ENCODE measurements at places on chromosomes 3 and 15. TPM values are rescaled to one million over a fixed set of nuclear protein-coding genes. Genes with fewer than 3 reads are reported as not detected.
A peak's percentile ranks its signal among the peaks of the same experiment; 100 is the strongest.

The SLC28A2 gene
- not detected for total RNA-seq

The TMCO5A gene
- total RNA-seq: not detected

The SLC24A5 gene
- 0.29 TPM for total RNA-seq

The ZBED2 gene
- not detected for total RNA-seq

The GOLGA8T gene
- total RNA-seq: not detected

The TRIM69 gene
- total RNA-seq: 10.5 TPM

The REC114 gene
- not detected for total RNA-seq

The HEG1 gene
- 29.3 TPM for total RNA-seq

The ZNF80 gene
- not detected for total RNA-seq

The LMAN1L gene
- not detected for total RNA-seq

The ANKRD34C gene
- not detected for total RNA-seq

The PRR20G gene
- total RNA-seq: not detected

DNA sequence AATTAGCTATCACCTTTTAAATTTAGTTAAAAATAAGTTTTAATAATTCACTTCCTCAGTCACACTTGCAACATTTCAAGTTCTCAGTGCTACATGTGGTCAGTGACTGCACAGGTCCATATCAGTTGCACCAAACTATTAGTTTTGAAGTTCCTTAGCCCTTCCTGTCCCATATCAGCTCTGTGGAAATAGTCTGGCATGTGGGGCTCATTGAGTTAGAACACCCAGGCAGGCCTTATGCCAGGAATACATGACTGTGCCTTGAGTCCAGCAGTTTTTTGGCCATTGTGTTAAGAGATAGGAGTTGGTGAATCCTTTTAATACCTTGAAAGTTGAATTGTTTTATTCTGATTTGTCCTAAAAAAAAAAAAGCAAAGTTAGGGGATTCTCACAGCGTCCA, 153.7 kb upstream of the BFSP2 start:
- DNase-seq: no peak

DNA sequence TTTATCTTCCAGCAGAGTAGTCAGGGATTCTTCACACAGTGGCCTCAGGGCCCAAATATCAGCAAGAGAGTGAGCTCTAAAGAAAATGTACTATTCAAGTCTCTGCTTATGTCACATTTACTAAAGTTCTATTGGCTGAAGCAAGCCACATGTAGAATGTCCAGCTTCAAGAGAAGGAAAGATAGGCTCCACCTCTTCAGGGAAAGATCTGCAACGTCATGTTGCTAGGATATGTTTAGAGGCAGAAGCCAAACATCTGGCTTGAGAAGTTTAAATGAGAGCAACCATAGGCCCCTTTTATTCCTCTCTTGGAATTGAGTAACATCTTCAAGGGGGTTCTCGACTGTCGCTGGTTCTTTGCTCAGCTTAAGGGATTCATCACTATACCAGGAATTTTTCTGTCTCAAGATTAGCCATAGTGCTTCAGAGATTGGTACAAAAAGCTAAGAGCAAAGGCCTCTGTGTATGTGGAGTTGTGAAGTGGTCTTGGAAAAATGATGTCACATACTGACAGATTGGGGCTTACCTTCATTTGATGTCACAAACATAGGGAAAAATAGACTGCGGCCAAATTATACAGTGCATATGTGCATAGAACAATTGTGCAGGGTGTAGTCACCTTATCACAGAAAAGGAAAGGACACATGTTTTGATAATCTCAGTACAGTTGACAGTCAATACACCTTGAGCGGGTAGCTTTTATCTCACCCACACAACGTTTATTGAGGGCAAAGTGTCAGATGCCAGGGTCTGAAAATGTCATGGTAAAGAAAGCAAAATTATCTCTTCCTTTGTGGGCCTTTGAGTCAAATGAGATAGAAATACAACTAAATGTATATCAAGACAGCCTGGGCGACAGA, 11.3 kb upstream of the THRB start:
- peak; percentile 34 for DNase-seq

DNA sequence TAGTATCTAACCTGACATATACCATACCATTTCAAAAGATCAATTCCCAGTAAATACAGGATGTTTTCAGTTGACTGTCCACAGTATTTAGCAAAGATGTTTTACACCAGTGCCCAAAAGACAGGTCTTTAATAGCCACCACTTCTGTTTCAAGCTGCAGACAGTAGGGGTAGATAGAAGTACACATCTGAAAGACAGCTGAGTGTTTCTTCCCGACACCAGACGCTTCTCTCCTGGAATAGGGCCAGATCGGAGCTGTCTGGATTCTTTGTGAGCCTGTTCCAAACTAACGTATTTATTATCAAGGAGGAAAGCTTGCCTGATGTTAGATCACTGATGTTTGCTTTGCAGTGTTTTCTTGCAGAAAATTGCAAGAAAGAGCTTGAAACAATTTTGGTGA, 136.1 kb upstream of the RBMS3 start:
- peak; percentile 74 for DNase-seq

- no peak for DNase-seq
Measured at GRCh38 chr3:57086201-57086600, 25.7 kb downstream of the SPATA12 start.

- no peak for DNase-seq
Measured at GRCh38 chr15:60607817-60608216, 128.9 kb upstream of the ICE2 start.

GRCh38 chr15:43794269-43795037, 2.3 kb downstream of the SERF2 start:
- no peak for DNase-seq

DNA sequence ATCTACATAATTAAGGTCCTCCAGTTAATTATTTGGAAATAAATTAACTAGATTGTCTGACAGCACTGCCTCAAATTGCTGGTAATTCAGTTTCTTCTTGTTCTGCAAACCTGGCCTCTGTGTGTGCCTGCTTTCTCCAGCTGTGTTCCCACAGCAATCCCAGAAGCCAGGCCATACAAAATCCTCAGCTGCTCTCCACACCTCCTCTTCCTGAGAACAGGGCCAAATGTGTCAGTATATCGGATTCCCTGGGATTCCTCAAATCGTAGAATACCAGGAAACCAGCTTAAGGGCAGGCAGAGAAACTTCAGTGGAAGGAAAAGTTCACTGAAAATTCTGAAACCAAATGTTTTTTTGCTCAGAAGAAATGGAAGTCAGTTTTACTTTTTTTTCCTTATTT, 261.4 kb downstream of the ZMAT3 start:
- no peak for DNase-seq

- no peak for DNase-seq
Measured at GRCh38 chr3:29072611-29073010, 208.3 kb upstream of the RBMS3 start.

- DNase-seq: no peak
Measured at GRCh38 chr3:10277115-10277625, 15.6 kb downstream of the GHRL start.

DNA sequence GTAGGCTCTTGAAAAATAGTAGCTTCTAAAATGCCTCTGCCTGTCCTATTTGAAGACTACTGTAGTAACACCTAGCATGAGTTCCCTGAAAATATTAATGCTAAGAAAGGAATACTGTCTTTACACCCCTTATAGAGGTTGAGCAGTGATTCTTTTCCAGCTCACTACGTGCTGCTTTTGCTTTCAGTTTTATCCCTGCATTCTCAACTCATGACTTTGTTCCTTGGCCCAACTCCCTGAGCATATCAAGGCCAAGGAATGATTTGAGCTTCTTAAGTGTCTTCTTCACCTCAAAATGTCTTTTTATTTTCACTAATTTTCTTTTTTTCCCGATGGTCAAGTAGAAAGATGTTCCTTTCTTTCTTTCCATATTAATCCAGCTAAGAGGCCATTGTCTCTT, 16.5 kb upstream of the P2RY13 start:
- peak; percentile 58 for DNase-seq

- DNase-seq: no peak
Measured at GRCh38 chr3:42719002-42719401, 16.4 kb upstream of the HHATL start.

DNA sequence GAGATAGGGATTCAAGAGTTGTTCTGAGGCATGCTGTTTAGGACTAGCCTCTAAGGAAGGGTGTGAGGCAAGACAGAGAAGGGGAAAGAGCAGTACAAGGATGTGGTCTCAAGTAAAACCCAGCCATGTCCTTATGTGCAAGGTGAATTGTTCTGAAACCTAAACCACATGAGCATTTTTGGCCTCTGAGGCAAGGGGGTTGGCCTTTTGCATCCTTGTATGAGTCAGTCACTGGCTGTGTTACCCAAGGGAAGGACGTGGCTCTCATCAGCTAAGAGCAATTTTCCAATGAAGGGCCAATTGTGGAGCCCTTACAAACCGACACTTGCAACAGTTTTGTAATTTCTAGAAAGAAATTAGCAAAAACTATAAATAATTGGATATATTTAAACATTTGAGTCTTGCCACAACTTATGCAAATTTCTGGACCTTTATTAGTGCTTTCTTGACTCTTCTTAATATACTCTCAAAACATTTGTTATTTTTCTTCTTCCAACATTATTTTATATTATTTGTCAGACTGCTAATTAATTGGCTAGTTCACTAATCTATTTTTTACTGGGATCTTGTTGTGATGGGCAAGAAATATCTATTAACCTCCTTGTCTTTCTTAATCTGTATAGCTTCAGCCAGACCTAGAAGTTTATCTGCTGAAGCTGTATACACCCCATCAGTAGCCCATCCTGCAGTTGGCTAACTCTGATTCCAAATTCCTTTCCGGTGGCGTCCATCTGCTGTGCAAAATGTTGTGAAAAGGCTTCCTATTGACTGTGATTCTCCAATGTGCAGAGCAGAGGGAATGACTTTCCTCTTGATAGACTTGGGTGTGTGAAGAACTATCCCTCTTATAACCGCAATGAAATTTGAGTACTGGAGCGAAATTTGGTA, 97.7 kb upstream of the P2RY1 start:
- DNase-seq: peak; percentile 50

DNA sequence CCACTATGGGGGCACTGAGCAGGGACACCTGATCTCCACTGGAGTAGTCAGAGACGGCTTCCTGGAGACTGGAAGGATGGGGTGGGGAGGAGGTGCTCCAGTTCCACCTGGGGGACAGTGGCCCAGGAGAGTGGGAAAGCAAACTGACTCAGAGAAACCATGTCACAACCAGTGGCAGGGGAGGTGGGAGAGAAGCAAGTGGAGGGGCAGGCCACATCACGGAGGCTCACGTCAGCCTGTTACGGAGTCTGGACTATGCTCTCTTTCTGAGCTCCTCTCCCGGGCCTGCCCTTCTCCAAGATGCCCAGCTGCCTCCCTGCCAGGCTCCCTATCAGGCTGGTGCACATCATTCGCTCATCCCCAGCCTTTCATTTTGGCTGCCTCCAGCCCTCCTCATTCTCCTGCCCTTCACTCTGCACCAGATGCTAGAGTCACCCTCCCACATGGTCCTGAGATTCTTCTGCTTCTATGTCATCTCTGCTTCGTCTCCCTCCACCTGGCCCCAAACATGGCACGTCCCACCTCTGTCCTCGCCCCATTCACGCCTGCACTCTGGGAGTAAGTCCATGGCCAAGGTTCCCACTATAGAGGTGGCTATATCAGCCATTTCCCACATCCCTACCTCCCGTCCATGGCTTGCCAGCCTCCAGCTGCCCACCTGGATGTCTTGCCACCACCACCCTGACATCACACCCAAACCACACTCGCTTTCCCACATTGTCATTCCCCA, 100.3 kb downstream of the ADCY5 start:
- no peak for DNase-seq

- peak; percentile 40 for DNase-seq
Measured at GRCh38 chr3:47780741-47781684, 680 bp downstream of the SMARCC1 start.

GRCh38 chr3:9730657-9731205, 804 bp upstream of the BRPF1 start:
- no peak for DNase-seq

DNA sequence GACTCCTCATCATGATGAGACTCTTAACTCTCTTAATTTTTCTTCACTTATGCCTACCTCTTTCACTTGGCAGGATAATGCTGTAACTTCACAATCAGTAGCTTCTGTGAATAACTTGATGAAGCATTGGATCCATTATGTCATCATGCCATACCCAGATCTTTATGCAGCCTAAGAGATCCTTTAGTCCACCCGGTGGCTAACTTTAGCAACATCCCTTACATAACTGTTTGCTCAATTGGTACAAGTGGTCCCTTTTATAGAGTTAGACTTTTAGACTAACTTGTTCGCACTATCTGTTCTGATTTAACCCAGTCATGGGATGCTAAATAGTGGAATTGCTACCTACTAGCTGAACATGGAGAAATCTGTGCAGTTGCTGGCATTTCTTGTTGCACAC, 184.5 kb downstream of the USP13 start:
- DNase-seq: no peak

- no peak for DNase-seq
Measured at GRCh38 chr3:119147494-119147893, 1.5 kb downstream of the TEX55 start.

- DNase-seq: peak; percentile 95
Measured at GRCh38 chr15:71079208-71080044, 35.8 kb upstream of the THSD4 start.

GRCh38 chr15:75452865-75453702, 1.6 kb upstream of the SIN3A start:
- DNase-seq: peak; percentile 40

GRCh38 chr15:42494998-42495360, 455 bp upstream of the SNAP23 start:
- peak; percentile 82 for DNase-seq

DNA sequence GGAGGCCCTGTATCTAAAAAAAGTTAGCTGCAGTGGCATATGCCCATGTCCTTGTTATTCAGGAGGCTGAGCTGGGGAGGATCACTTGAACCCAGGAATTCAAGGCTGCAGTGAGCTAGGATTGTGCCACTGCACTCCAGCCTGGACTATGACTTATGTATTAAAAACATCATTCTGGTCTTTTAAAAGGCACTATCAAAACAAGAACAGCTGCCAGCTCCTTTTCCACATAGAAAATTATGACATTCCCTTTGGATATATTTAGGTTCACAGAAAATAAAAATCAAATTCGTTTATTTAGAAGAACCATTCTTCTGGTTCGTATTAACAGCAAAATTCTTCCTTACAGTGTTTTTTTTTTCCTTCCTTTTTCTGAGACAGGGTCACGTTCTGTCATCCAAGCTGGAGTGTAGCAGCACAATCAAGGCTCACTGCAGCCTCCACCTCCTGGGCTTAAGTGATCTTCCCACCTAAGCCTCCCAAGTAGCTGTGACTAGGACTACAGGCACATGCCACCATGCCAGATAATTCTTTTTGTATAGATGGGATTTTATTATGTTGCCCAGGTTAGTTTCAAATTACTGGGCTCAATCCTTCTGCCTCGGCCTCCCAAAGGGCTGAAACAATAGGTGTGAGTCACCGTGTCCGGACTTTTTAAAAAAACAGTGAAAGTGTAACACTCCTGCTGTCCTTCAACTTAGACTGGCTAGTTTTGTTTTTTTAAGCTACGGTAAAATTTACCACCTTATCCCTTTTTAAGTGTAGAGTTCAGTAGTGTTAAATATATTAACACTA, 13.9 kb downstream of the ICE2 start:
- no peak for DNase-seq

All from RPMI7951 (cell line).